Transverse colon (tissue), 4 donors: ENCODE measurements at places on chromosomes 4 and X.

DNA sequence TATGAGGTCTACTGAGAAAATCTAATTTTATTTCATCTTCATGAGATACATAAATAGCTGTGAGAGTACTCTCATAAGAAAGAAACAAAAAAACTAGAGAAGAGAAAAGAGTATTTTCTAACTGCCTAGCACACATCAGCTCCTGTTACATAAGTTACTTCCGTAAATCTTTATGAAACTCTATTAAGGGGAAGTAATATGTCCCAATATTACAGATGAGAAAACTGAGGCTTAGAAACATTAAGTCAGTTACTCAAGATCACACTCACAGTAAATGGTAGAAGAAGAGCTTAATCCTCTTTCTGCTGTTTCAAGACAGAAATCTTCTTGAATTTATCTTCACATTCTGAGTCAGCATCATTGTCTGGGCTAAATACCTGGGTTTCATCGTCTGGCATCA, 164.1 kb downstream of the DTHD1 start:
- no peak for DNase-seq

GRCh38 chr4:3494462-3494871, 31.4 kb downstream of the DOK7 start:
- DNase-seq = no peak

GRCh38 chr4:147560625-147561024, 56.6 kb upstream of the TMEM184C start:
- DNase-seq = no peak

- no peak for DNase-seq
These were observed 21.7 kb downstream of the RAB40AL start for GRCh38 chrX:102958794-102959193.

DNA sequence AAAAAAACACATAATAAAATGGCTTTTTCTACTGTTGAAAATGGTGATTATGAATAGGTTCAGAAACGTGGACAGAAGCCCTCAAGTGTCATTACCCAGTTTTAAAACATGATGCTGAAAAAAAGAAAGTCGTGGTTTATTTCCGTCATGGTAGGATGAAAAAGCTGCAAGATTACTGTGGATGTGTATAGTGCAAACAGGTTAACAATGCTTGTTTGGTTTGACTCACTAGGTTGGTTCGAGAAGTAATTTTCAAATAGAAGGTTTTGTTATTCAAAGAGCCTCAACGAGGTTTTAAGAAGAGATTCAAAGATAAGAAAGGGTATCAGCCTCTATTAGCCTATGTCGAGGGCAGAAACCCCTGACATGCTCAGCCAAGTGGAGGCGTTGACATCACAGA, 2.5 kb upstream of the RXFP1 start:
- DNase-seq = no peak

- no peak for DNase-seq
These were observed 205.0 kb upstream of the RPL34 start for GRCh38 chr4:108415389-108415788.

GRCh38 chr4:155703486-155704247, 37.0 kb downstream of the GUCY1A1 start:
- no peak for DNase-seq

GRCh38 chr4:89894649-89895550, at the start of gene MMRN1:
Gene MMRN1, plus strand, starts transcription at chr4:89894854. Its CDS starts 118 bp downstream, at chr4:89894972.
- DNase-seq = no peak

DNA sequence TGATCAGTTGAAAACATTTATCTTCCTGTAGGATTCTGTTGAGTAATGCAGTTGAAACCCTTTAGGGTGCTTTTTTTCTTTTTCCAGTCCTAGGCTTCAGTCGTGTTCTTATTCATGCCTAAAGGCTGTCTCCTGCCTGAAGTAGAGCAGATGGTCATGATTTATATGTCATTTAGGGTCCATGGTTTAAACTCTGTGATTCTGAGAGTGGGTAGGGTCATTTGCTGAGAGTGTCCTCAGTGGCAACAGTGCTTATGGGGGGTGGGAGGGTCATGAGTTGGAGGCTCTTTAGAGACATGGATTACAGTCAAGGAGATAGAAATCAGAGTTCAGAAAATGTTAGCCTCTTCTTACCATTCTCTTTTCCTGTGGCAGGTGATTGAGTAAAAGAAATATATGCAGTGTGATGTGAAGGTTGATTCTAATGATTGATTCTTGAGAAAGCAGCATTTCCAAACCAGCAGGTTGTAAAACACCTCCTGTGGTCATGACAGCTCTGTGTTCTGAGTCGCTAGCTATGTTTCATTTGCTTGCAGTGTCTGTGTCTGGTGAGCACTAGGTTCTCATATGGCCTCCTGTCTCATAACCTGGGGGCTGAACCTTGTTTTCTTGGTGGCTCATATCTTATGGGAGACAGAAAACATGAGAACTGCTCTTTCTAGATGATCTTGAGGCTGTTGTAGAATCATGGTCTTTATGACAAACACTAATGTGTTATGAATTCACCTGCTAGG, 60.4 kb downstream of the JADE1 start:
- DNase-seq = no peak

- no peak for DNase-seq
These were observed 347 bp downstream of the AMTN start for GRCh38 chr4:70518716-70519115.
